Right forelimb (tissue), 1 donor: ENCODE measurements at places on chromosomes 6 and 20.
A peak's percentile ranks its signal among the peaks of the same experiment; 100 is the strongest.

DNA sequence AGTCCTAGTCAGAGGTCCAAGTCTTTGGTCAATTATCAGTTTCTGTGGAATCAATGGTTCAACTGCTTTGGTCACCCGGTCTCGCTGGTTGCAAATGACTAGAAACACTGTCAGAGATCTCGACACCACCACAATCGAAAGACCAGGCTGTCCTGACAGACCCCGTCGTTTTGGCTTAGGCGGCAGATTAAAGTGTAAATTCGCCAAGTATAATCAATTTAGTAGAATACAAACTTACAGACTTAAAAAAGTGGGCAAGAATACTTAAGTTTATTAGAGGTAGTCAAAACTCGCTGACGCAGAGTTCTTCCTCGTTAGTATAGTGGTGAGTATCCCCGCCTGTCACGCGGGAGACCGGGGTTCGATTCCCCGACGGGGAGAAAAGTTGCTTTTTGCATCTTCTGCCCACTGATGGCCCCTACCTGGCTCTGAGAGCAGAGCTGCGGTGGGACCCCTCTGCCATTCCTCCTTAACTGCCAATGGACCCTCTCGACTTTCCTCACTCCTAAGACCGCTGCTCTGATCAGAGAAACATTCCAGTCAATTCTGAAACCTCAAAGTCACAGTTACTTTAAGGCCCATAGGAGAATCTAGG is 30.6 kb upstream of the ZNF184 start:
- DNase-seq = peak; percentile 82

DNA sequence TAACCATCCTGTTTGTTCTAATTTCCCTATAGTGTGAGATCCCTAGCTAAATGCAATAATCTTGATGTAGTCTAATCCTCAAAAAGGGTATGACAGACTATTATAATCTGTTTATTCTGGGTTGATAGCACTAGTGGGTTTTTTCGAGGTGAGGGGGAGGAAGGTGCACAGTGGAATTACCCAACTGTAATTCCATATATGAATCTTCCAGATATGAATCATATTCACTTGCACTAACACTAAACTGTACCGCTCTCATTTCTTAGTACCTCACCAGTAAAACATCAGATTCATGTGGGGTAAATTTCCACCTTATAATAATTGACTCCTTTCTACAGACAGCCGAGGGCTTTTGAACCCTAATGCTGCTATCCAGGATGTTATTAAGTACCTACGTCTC is 16.5 kb downstream of the NCOA7 start:
- no peak for DNase-seq

GRCh38 chr6:132058975-132059374 is 107.8 kb upstream of the CCN2 start:
- peak; percentile 57 for DNase-seq

DNA sequence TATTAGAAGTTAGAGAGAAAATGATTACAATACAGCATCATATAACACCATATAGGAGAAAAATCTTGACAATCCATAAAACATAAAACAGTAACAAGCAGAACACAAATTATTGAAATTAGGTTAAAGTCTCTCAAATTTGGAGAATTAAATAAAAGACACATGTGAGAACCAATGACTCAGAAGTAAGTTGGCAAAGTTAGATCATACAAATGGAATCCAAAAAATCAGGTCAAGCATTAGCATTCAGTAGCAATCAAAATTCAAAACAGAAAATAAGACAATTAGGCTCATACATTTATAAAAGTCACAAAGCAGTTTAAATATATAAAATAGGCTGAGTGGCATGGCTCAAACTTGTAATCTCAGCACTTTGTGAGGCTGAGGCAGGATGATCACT is 775.6 kb downstream of the PHF3 start:
- DNase-seq = no peak

DNA sequence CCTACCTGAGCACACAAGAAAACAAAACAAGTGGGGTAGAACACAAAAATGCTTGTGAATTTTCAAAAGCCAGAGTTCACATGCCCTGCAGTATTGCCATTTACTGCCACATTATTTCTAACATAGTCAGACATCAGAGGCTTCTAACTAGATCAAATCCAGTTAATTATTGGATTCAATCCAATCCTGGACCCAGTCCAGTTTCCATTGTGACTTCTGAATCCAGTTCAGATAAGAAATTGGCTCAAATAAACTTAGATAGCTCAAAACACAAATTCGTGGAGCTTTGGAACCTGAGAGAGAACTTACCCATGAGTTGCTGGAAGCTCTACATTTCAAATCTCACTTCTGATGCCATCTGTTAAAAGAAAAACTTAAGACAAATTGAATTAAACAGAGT is 85.2 kb upstream of the ANKEF1 start:
- DNase-seq = no peak

DNA sequence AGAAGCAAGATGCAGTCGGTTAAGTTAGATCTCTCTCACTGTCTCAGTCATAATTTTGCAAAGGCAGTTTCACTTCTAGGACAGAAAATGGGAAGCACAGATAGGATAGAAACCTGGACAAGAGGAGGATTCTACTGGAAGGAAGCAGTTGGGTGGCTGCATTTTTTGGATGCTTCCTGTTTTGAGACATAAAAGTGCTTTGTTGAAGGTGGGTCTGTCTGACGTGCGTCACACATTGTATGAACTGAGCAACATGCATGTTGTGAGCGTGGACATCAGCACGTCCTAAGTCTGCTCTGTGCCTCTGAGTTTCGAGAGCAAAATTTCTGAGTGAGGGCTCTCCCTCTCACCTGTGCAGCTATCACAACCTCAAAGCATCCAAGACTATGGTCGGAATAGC is 68.7 kb upstream of the SNX9 start:
- DNase-seq = no peak

DNA sequence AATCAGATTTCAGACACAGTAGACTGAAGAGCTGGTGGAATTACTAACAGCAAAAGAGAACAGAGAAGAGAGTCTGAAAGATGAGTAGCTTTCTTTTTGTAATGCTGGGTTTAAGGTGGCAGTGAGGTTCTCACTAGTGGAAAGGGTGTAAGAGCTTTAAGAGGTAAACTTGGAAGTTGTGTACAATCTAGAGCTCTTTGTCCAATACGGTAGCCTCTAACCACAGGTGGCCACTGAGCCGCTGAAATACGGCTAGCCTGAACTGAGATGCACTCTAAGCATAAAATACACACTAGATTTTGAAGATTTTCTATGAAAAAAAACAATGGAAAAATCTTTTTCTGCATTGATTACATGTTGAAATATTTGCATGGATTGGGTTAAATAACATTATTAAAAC is 4.0 kb downstream of the ELOVL2 start:
- DNase-seq = no peak

DNA sequence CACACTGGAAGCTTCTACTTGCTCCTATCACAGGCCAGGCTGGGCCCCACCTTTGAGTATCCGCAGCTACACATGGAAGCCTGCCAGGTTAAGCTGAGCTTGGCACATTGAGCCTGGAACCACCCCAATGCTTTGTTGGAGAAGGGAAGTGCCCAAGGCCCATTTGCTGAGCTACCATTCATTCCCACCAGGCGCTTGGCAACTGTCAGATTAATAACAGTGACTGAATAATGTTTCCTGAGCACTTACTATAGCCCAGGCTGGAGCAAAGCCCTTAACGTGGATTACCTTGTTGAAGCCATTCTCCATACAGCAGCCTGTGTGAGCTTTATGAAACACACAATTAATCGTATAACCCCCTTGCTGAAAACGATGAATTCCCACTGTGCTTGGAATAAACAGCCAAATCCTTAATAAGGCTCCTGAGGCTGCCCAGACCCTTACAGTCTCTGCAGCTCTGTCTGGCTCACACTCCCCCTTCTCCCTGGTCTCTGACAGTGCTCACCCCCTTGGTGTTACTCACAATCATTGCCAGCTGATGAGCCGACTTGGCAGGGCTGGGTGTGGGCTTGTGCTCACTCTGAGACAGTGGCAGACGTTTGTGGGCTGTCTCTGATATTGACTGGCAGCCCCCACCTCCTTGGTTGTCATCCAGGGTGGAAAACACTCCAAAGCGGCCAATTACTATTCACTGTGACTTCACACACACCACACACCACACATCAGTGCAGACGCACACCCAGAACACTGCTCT is 357.1 kb downstream of the MAFB start:
- no peak for DNase-seq

DNA sequence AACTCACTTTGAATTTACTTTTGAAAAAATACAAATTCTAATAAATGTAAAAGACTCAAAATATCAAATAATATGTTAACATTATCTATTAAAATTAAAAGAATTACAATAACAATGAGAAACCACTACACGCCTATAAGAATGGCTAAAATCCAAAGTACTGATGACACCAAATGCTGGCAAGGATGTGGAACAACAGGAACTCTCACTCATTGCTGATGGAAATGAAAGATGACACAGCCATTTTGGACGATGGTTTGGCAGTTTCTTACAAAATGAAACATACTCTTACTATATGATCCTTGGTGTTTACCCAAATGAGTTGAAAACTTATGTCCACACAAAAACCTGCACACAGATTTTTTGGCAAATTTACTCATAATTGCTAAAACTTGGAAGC is 15.6 kb upstream of the STX11 start:
- no peak for DNase-seq

DNA sequence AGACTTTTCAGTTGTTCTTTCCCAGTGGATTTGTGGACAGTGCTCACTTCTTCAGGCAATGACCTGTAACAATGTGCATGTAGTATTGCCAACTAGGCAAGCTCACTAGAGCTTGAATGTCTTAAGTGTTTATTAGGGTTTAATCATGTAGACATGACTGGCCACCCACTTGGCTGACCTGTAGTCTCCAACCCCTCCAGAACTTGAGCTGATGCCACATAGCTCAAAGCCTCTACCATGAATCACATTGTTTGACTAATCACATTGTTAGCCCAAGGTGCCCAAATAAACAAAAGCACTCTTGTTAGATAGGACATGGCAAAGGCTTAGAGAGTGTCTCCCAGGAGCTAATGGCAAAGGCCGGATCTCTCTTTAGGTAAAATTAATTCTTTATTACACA is 272.7 kb downstream of the GRIK2 start:
- DNase-seq = no peak

DNA sequence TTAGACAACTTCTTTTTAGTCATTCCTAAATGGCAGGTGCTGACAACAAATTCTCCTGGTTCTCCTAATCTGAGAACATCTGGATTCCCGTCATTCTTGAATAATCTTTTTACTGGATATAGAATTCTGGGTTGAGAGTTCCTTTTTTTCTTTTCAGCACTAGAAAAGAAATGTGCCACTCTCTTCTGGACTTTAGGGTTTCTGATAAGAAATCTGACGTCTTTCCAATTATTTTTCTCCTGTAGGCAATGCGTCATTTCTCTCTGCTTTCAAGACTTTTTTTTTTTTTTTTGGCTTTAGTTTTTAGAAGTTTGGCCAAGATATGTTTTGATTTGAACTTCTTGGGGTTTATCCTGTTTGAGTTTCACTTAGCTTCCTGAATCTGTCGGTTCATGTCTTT is 66.1 kb upstream of the RNF24 start:
- no peak for DNase-seq

DNA sequence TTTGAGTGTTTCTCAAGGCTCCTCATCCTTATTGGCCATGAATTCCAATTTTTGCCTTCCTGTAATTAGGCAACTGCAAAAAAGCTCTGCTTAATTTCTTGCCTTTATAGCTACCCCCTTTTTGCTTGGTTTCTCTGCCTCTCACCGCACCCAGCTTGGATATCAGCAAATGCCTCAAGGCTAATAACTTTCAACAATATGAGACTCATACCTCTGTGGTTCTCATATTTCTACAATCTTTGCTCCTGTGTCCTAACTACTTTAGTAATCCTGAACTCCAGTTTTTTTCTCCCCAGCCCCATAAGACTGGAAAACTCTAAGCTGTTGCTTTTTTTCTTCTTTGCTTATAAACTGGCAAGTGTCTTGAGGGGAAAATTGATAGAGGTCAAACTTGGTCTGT is 88.8 kb downstream of the EYA2 start:
- DNase-seq = no peak

DNA sequence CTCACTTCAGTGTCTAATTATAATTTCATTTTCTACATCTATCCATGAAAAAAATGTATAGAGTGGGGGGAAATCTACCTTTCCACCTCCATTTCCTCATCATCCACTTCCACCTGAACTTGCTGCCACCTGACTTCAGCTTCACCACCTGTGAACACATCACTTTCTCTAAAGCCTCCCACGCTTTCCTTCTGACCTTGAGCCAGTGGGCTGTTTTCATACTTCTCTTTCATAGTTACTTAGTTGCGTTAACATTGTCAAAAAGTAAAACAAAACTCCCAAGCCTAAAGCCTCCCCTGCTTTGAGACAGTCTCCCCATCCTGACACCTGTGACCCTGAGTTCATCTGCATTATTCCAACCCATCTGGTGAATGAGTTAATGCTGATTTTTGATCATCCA is 47.3 kb downstream of the KLHL31 start:
- DNase-seq = no peak

GRCh38 chr6:14067656-14068055 is 49.9 kb upstream of the CD83 start:
- peak; percentile 48 for DNase-seq

DNA sequence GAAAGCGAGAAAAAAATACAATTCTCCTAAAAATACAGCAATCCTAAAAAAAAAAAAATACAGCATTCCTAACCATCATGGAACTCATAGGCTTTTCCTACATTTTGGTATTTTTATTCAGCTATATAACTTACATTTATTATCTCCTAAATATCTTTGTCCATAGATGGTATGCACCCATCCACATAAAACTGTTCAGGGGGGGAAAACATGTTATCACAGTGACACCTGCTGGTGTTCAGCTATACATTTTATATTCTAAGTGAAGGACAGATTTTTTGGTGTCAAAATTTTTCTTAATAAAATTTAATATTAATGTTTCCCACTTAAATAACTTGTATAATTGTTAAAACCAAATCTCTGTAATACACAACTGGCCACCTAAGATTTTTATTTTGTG is 58.0 kb downstream of the BLOC1S5 start:
- no peak for DNase-seq

DNA sequence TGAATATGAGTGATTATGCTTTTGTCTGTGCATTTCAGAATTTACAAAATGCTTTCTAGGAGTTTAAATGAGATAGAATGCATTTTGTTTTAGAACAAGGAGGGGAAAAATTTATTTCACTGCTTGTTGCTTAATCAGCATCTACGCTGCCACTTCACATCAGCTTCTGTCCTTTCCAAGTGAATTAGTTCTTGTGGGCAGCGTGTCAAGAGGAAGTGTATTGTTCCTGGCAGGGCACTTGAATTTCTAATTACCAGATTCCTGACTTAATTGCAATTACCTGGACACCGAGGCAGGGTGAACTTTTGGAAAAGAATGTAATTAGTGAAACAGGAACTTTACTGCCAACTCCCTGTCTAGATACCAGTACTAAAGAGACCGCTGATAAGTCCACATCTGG is 263.5 kb downstream of the TMEM242 start:
- no peak for DNase-seq

- no peak for DNase-seq
These were observed 374.4 kb upstream of the MARCKS start for GRCh38 chr6:113482771-113483170.

- DNase-seq = no peak
These were observed 41.7 kb upstream of the FAM135A start for GRCh38 chr6:70371454-70372105.
